ENCODE measurements at places on chromosomes 12 and 14.
A peak's percentile ranks its signal among the peaks of the same experiment; 100 is the strongest.

DNA sequence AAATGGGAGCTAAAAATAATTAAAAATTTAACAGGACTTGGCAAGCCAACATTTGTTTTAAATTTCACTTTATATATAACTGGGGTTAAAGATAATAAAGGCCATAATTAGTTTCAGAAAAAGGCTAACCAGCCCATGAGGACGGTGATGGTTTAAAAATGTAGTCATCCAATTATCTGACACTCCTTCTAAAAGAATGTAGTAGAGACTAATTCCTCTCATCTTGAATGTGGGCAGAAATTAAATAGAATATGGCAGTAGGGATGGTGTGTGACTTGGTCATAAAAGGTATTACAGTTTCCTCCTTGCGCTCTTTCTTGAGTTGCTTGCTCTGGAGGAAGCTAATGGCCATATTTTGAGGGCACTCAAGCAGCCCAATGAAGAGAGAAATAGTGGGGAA, 49.1 kb upstream of the PTPRB start:
- DNase-seq, result no peak

- no peak for DNase-seq
Measured at GRCh38 chr12:23550753-23551152, 398.7 kb downstream of the SOX5 start.

- no peak for DNase-seq
Measured at GRCh38 chr12:73629893-73630831, 907.5 kb upstream of the ATXN7L3B start.

GRCh38 chr12:58847901-58848600, 72.3 kb downstream of the LRIG3 start:
- no peak for DNase-seq

GRCh38 chr14:66610154-66610563, 102.2 kb downstream of the GPHN start:
- no peak for DNase-seq

DNA sequence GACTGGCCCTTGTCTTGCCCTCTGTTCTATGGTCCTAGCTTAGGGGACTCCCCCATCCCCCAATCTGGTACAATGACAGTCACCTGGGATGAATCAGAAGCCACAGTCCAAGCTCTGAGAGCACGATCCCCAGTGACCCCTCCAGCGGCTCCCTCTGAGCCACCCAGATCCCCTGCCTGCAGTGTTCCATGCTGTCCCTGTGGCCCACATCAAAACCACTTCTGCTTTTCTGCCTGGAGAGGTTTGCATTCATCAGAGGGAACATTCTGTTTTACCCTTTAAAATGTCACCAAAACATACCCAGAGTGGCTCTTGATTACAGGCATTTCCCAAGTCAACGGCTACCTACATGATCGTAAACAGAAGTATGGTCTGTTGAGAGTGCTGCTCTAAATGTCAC, 47.5 kb downstream of the NOS1 start:
- no peak for DNase-seq

DNA sequence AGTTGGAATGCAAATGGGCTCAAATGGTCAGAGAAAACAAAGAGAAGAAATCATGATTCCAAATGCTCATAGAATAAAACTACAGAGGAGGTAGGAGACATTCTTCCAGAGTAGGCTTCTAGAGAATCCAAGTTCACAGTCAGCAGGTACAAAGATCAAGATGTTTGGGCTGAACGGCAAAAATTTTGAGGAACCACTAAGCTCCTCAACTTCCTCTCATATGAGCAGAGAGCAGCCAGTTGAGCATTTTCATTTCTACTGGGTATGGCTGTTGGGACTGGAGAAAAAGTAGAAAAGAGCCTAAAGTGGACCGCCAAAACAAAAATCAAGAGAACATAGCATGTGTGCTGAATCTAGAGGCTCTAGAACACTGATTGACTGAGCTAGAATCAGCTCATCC, 73.8 kb upstream of the ARID2 start:
- DNase-seq, result no peak

- no peak for DNase-seq
Measured at GRCh38 chr12:51631591-51631990, 40.6 kb downstream of the SCN8A start.

DNA sequence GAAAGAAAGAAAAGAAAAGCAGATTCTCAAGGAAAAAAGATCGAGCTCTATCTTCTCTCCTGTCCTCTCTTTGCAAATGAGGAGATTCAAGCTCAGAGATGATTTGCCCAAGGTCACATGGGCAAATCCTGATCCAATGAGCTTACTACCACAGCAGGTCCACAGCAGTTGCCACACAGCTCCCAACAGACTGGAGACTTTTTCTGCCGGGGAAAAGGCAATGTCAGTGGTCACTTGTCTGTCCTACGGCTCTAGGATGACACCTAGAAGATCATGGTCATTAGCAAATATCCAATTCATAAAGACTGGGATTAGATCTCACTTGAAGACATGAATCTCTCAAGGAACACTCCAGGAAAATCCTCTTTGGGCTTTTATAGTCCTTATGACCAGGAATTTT, 58.8 kb downstream of the TTC7B start:
- no peak for DNase-seq

GRCh38 chr12:115660211-115660805, 617.2 kb downstream of the MED13L start:
- DNase-seq, result peak; percentile 1

- DNase-seq, result no peak
Measured at GRCh38 chr14:33908540-33909223, 42.2 kb downstream of the EGLN3 start.

- DNase-seq, result no peak
Measured at GRCh38 chr12:56766535-56766934, 3.4 kb downstream of the HSD17B6 start.

DNA sequence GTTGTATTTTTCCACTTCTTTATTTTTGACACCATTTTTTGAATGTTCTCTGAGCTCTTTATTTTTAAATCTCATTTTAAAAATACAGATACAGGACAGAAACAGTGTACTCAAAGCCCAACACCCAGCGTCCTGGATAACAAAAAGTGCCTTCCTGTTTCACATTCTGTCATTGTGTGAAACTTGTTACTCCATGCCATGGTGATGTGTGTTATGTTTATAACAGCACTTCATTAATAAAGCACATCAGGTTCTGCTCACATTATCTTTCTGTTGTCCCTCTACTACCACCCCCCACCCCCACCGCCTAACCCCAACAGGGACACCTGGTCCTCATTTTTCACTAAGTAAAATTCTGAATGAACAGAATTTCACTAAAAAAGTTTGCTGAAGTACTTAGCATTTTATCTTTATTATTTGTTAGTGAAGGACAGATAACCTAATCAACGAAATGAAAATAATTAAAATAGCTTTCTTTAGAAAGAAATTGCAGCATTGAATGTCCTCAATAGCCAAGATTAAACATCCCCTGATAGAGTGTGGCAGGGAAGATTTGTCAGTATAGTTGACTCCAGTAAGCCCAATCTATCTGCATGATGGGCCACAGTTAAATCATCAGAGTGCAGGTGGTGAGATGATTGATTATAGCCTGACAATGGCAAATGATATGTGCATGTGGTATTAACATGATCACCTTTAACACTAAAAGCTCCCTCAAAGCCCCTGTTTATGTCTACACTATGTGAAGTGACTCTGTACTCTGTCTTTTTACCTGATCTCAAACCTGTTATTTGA, 153.9 kb downstream of the ACSS3 start:
- no peak for DNase-seq

GRCh38 chr12:58575256-58575655, 345.0 kb downstream of the LRIG3 start:
- peak; percentile 37 for DNase-seq

DNA sequence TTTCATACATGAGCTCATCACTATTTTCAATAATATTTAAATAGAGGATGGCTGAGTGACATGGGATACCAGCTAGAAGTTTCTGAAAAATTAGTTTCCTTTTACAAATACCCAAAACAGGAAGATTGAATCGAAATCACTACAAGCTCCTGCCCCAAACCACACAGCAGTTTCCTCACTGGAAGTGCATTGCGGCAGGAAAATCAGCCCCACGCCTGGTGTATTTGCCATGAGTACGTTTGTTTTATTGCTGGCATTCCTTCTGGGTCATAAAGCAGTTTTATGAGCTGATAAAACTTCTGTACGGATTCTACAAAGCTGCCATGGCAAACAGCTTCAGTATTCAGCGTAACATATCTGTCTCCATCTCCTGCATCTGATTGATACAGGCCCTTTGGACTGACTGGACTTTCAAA, 23.7 kb downstream of the CDC42BPB start:
- DNase-seq, result no peak

GRCh38 chr12:121297435-121297991, 1.0 kb upstream of the CAMKK2 start:
- DNase-seq, result no peak

DNA sequence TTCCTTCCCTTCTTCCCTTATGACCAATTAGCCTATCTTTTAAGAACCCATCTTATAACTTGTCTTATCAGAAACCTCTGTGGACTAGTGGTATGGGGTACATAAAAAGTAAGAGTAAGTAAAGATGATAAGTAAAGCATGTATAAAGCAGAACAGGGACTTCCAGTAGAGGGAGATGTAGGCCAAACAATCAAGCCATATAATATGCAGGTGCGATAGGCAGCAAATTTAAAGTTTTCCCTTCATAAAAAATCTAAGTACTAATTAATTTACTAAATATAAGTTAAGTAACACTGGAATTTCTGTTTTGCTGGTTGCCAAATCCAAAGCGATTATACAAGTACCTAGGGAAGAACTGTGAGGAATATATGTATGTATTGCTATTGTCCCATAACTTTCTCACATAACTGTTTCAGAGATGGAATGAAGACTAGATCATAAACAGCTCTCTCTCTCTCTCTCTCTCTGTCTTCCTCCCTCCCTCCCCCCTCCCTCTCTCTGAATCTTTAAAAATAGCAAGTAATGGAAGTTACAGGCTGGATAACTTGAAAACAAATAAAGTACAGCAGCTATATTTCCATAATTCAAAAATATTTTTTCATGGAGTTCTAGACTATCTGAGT, 25.7 kb downstream of the METTL25 start:
- DNase-seq, result peak; percentile 11

DNA sequence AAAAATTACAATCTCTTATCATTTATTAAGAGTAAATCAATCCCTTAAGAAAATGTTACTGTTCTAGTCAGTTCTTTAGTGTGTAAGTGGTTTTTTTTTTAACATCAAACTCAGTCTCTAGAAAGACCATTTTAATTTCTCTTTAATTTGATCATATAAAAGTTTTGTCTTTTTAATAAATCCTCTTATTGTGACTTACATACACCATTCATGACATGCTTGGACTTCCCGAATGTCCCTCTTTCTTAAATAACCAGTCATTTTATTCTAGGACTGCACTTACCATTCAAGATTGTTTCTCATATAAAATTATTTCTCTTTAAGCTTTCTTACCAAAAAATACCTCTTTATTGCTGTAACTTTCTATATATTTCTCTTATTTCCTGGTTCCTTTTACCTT, 60.8 kb upstream of the EVL start:
- DNase-seq, result no peak

DNA sequence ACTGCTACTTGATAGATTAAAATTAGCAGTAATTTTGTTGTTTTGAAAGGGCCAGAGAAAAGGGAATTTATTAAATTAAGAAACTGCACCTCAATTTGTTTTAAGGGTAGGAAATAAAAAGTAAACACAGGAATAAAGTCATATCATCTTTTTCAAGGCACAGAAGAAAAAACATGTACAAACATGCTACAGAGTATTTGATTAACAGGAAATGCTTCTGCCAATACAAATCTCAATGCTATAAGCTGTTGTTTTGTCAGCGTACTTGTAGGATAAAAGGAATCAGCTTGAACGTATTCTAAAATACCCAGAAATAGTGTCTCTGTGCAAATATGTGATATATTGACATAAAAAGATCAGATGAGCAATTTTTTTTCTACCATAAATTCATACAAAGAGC, 474.0 kb upstream of the MGAT4C start:
- DNase-seq, result no peak

GRCh38 chr14:32022525-32022924, 54.6 kb upstream of the ARHGAP5 start:
- DNase-seq, result no peak

DNA sequence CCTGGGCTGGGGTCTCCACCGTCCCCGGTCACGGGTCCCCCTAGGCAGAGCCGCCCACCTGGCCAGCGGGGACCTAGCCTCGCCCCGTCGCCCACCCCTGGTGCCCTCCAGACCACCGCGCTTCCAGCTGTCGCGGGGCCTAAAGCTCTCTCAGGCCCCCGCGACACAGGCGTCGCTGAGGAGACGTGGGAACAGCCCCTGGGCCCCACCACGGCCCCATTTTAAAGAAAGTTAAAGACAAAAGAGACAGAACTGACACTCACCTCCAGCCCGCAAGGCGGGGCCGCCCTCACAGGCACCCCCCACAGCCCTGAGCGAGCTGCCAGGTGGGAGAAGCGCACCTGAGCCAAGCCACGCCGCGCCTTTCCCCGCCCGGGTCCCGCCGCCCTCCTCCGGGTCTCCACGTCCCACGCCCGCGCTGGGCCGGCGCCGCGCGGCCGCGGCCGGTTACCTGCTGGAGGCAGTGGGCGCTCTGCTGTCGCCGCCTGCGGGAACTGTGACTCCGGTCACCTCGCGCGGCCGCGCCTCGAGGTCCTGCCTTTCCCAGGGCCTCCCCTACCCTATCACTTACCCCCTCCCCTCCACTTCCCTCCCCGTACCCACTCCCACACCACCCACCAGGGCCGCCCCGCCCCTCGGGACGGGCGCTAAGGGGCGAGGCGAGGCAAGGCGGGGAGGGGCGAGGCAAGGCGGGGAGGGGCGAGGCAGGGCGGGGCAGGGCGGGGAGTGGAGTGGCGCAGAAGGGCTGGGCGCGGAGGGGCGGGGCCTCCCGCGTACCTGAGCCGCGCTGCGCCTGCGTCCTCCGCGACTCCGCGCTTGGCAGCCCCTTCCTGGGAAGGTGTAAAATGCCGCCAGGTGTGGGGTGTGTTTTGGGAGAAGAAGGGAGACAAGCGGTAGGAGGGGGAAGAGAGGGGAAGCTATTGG, 31.2 kb downstream of the TC2N start:
- no peak for DNase-seq

GRCh38 chr12:128863957-128864356, 10.7 kb downstream of the GLT1D1 start:
- no peak for DNase-seq

DNA sequence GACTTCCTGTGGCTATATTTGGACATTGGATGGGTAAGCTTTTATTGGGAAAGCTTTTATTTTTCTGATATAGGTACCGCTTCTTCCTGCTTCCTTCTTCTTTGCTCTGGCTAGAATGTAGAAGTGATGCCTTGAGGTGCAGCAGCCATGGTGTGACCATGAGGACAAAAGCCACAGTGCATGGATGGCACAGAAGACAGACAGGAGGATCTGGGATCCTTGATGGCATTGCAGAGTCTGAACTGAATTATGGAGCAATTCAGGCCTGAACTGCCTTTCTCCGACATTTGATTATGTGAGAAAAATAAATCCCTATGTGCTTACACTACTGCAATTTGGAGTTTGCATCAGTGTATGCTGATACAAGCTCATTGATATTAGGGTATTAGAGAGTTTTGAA, 191.3 kb upstream of the CRY1 start:
- DNase-seq, result no peak

DNA sequence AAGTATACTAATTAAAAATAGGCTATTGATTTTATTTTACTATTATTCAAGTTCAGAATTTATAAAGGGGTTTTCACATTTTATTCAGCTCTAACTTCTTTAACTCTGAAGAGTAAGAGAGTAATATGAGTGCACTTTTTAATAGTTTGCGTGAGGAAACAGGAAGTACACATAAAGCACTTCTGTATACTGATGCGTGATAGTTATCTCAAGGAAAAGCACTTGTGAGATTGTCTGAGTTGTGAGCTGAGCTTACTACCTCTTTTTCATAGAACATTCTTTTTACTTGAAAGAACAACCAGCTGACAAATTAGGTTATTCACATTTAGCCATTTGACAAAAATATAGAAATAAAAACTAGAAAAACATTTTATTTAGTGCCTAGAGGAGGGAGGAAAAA, 1.9 kb downstream of the RAD51AP1 start:
- no peak for DNase-seq

All from non-pigmented ciliary epithelial cell (primary cell).